ENCODE measurements at places on chromosomes 3 and 15. TPM values are rescaled to one million over a fixed set of nuclear protein-coding genes. Genes with fewer than 3 reads are reported as not detected.

The ITPKA gene
- 0.48 TPM for total RNA-seq

The PRC1 gene
- total RNA-seq = 167 TPM

The TTLL13 gene
- total RNA-seq = 0.58 TPM

The PCOLCE2 gene
- 0.38 TPM for total RNA-seq

The ENTPD3 gene
- not detected for total RNA-seq

The LRRC31 gene
- total RNA-seq = not detected

The CIDEC gene
- total RNA-seq = not detected

The CPN2 gene
- total RNA-seq = not detected

The TRPC1 gene
- total RNA-seq = 3.0 TPM

The SPRED1 gene
- total RNA-seq = 0.10 TPM

The SIDT1 gene
- total RNA-seq = 25.5 TPM

The RAB6B gene
- 3.3 TPM for total RNA-seq

The MCTP2 gene
- 46.7 TPM for total RNA-seq

The GMNC gene
- not detected for total RNA-seq

The SUSD5 gene
- total RNA-seq = not detected

The SKOR1 gene
- 0.25 TPM for total RNA-seq

The BUB1B gene
- 73.8 TPM for total RNA-seq

The FOXL2 gene
- not detected for total RNA-seq
